ENCODE measurements at places on chromosomes 5 and 9.

- DNase-seq: no peak
Observed at GRCh38 chr9:134058716-134059115, 9.1 kb downstream of the BRD3 start.

DNA sequence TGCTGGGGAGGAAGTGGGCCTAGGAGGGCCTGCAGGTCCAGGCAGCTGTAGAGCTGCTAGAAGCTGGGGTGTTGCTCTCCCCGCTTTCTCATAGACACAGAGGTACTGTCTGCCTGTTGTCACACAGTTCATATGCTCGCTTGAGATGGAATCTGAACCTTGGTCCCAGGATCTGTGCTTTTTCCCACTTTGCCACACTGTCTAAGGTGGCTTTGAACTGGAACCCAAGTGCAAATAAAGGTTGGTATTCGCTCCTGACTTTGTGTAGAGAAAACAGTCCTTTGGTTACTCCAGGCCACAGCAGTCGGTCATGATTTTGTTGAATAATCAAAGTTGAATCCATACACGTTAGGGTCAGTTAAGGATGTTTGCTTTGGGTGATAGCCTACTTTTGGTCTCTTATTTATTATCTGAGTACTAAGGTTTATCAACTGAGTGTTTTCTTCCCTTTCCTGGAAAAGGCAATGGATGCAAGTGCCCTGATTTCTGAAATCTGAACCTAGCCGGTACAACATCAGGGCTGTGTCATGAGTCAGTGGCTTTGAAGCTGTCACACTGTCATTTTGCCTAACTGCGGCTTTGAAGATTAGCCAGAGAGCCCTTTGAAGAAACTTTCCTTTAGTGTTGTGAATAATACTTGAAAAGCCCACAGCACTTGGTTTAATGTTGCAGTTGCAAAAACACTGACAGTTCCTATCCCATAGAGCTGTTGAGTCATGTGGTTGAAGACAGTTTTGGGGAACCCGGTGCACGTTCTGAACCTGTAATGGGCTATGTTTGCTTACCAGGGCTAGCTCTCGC lies 41.3 kb downstream of the HABP4 start:
- no peak for DNase-seq

GRCh38 chr9:129141066-129142041 lies 30.1 kb downstream of the PTPA start:
- DNase-seq: no peak

GRCh38 chr5:143222287-143223231 lies 180.9 kb downstream of the NR3C1 start:
- no peak for DNase-seq
